Activated CD8-positive, alpha-beta memory T cell treated with anti-CD3 and anti-CD28 coated beads for 1 hour (primary cell): ENCODE measurements at places on chromosomes 4 and X.

- DNase-seq, result no peak
Observed at GRCh38 chr4:38237139-38237538, 276.9 kb downstream of the PTTG2 start.

DNA sequence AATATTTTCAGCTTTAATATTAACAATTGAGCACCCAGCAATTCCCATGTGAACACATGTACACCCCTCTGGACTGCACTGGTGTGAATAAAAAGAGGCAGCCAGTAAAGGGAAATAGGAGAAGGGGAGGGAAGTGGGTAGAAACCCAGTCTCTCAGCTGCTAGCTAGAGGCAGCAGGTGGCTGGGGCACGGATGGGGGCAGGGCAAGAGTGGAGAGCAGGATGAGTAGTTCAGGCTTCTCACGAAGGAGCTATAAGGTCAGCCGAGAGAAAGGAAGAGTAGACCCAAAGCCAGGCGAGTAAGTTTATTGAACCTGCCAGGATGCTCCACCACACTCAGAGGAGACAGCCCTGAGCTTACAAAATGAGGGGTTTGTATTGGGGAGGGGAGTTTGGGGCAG, 184.8 kb upstream of the MTMR8 start:
- DNase-seq, result no peak

- no peak for DNase-seq
Observed at GRCh38 chr4:176482972-176483371, 163.2 kb downstream of the SPCS3 start.

GRCh38 chrX:133189195-133189594, 29.0 kb downstream of the TFDP3 start:
- DNase-seq, result no peak
